ENCODE measurements at places on chromosomes 2 and 18. TPM values are rescaled to one million over a fixed set of nuclear protein-coding genes. Genes with fewer than 3 reads are reported as not detected.

DNA sequence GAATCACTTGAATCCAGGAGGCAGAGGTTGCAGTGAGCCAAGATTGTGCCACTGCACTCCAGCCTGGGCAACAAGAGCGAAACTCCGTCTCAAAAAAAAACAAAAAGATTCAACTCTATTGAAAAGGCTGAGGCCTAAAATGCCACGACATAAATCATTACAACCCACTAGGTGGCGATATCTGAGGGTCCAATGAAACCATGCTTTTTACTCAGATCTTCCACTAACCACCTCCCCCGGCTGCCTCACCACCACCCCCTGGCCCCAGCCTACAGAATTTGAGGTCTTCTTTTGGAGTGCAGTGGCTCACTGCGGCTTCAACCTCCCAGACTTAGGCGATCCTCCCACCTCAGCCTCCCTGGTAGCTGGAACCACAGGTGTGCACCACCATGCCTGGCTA, 57.5 kb downstream of the AP1S3 start:
- no peaks in the 10 kb centered on the region for H3K36me3 ChIP-seq
- no peak overlapping the region for H3K4me3 ChIP-seq
- DNase-seq: no peak
- peaks cover 3% of the 10 kb centered on the region for H3K27me3 ChIP-seq

DNA sequence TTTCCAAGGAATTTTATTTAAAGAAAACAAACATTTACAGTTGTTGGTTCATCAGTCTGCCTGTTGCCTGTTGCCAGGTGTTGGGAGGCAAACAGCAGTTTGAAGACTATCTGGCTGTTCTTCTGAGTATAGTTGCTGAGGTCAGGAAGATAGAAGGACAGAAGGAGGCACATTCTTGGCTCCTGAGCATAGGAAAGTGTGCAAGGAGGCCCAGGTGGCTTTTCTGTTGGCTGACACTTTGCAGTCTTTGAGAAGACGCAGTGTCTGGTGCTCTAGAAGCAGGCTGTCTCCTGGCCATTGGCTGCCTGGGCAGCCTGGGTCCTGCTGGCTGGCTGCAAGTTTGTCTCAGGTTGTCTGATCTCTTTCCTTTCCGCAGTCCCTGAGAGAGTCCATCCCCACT, 36.4 kb downstream of the TMEM17 start:
- H3K4me3 ChIP-seq: no peak overlapping the region
- no peaks in the 10 kb centered on the region for H3K36me3 ChIP-seq
- H3K27ac ChIP-seq: no peak overlapping the region
- no peak for DNase-seq
- no peaks in the 10 kb centered on the region for H3K4me1 ChIP-seq

- no peaks in the 10 kb centered on the region for H3K4me1 ChIP-seq
- no peak for DNase-seq
Measured at GRCh38 chr2:224220586-224221255, 181.2 kb downstream of the FAM124B start.

DNA sequence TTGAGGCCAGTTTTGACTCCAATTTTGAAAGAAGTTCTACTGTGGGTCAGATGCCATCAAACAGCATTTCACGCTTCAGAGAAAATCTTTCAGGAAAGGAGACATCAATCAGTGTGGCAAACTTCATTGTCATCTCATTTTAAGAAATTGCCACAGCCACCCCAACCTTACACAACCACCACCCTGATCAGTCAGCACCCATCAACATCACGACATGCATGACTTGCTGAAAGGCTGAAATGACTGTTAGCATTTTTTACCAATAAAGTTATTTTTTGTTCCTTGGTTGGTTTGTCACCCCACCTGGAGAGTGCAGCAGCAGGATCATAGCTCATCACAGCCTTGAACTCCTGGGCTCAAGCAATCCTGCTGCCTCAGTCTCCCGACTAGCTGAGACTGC, 10.4 kb downstream of the DNAJC10 start:
- H3K4me3 ChIP-seq: no peak overlapping the region
- no peaks in the 10 kb centered on the region for H3K4me1 ChIP-seq
- H3K27ac ChIP-seq: no peak overlapping the region
- H3K27me3 ChIP-seq: no peaks in the 10 kb centered on the region

GRCh38 chr2:85706599-85707296, 12.6 kb downstream of the GNLY start:
- H3K27me3 ChIP-seq: no peaks in the 10 kb centered on the region
- H3K36me3 ChIP-seq: no peaks in the 10 kb centered on the region
- H3K4me3 ChIP-seq: no peak overlapping the region
- no peaks in the 10 kb centered on the region for H3K4me1 ChIP-seq
- no peak overlapping the region for H3K27ac ChIP-seq
- no peak for DNase-seq

- H3K27ac ChIP-seq: no peak overlapping the region
- no peak overlapping the region for H3K4me3 ChIP-seq
- peaks cover 4% of the 10 kb centered on the region for H3K27me3 ChIP-seq
- H3K4me1 ChIP-seq: no peaks in the 10 kb centered on the region
- DNase-seq: no peak
Measured at GRCh38 chr2:85680707-85681371, 12.8 kb upstream of the SFTPB start.

- H3K27me3 ChIP-seq: peaks cover 3% of the 10 kb centered on the region
- no peak overlapping the region for H3K4me3 ChIP-seq
- no peaks in the 10 kb centered on the region for H3K36me3 ChIP-seq
Measured at GRCh38 chr2:74587664-74588277, 33.3 kb downstream of the DOK1 start.

- H3K36me3 ChIP-seq: peaks cover 15% of the 10 kb centered on the region
- peaks cover 15% of the 10 kb centered on the region for H3K4me1 ChIP-seq
- H3K27me3 ChIP-seq: peaks cover 8% of the 10 kb centered on the region
- no peak for DNase-seq
- no peak overlapping the region for H3K27ac ChIP-seq
Measured at GRCh38 chr18:9838144-9838877, 47.5 kb upstream of the TXNDC2 start.

DNA sequence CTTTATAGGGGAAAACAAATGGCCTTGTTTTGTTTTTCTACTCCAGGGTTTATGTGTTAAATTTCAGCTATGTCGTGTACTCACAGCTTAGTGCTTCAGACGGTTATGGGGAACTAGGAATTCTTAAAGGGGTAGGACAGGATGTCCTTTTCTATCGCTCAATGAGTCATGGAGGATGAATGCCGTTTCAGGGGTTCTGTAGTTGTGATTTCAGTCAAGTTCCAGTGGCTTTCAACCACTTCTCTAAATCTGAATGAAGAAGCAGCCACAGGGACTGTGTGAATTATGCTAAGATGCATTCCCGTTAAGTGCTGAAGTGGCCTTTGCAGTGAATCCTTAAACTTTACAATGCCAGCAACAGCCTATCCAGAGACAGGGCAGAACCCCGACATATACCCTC, 1231.7 kb upstream of the ZEB2 start:
- no peaks in the 10 kb centered on the region for H3K27me3 ChIP-seq
- H3K27ac ChIP-seq: no peak overlapping the region
- H3K4me1 ChIP-seq: peaks cover 14% of the 10 kb centered on the region
- DNase-seq: no peak
- H3K4me3 ChIP-seq: no peak overlapping the region

- DNase-seq: no peak
- no peak overlapping the region for H3K4me3 ChIP-seq
- no peak overlapping the region for H3K27ac ChIP-seq
- H3K27me3 ChIP-seq: no peaks in the 10 kb centered on the region
Measured at GRCh38 chr2:162245781-162246180, 2.5 kb upstream of the FAP start.

GRCh38 chr2:1509271-1510065, 96.2 kb downstream of the TPO start:
- H3K4me1 ChIP-seq: peaks cover 1% of the 10 kb centered on the region
- H3K27me3 ChIP-seq: peaks cover 2% of the 10 kb centered on the region
- no peak for DNase-seq
- H3K4me3 ChIP-seq: no peak overlapping the region
- no peak overlapping the region for H3K27ac ChIP-seq

DNA sequence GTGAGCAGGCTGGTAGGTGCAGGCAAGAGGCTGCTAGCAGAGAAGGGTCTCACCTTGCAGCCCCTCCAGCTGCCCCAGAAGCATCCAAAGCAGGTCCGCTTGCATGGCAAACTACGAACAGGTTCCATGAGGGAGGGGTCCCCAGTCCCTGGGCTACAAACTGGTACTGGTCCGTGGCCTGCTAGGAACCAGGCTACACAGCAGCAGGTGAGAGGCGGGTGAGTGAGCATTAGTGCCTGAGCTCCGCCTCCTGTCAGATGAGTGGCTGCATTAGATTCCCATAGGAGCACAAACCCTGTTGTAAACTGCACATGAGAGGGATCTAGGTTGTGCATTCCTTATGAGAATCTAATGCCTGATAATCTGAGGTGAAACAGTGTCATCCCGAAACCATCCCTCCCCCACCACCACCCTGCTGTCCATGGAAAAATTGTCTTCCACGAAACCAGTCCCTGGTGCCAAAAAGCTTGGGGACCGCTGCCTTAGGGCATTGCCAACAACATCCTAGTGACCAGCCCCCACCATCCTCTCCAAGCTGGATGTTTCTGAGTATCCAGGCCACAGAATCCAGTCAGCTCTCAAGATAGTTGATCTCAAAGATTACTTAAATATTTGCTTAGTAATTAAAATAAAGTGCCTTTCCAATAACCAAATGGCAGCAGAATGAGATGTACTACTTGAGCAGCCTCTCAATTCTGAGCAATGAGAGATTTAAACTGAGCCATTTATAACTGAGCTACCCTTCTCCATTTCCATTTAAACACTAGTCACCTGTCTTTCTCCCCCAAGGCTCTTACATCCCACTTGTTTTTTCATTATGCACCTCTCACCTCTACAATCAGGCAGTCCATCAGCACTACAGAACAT, 32.4 kb downstream of the LRP2 start:
- no peak for DNase-seq
- no peaks in the 10 kb centered on the region for H3K4me1 ChIP-seq
- H3K27ac ChIP-seq: no peak overlapping the region
- H3K4me3 ChIP-seq: no peak overlapping the region
- no peaks in the 10 kb centered on the region for H3K27me3 ChIP-seq
- no peaks in the 10 kb centered on the region for H3K36me3 ChIP-seq

DNA sequence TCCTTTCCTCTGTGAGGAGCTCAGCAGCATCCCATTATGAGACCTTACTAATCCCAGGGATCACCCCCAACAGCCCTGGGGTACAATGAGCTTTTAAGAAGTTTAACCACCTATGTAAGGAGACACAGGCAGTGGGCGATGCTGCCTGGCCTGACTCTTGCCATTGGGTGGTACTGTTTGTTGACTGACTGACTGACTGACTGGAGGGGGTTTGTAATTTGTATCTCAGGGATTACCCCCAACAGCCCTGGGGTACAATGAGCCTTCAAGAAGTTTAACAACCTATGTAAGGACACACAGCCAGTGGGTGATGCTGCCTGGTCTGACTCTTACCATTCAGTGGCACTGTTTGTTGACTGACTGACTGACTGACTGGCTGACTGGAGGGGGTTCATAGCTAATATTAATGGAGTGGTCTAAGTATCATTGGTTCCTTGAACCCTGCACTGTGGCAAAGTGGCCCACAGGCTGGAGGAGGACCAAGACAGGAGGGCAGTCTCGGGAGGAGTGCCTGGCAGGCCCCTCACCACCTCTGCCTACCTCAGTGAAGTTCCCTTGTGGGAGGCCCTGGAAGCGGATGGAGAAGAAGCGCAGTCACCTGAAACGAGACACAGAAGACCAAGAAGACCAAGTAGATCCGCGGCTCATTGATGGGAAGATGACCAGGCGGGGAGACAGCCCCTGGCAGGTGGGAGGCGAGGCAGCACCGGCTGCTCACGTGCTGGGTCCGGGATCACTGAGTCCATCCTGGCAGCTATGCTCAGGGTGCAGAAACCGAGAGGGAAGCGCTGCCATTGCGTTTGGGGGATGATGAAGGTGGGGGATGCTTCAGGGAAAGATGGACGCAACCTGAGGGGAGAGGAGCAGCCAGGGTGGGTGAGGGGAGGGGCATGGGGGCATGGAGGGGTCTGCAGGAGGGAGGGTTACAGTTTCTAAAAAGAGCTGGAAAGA, 7.6 kb downstream of the PROC start:
- H3K4me3 ChIP-seq: no peak overlapping the region
- no peak overlapping the region for H3K27ac ChIP-seq
- H3K36me3 ChIP-seq: peaks cover 4% of the 10 kb centered on the region
- H3K4me1 ChIP-seq: no peaks in the 10 kb centered on the region

GRCh38 chr2:215320679-215321078, 8.8 kb downstream of the ATIC start:
- no peaks in the 10 kb centered on the region for H3K4me1 ChIP-seq
- H3K27ac ChIP-seq: no peak overlapping the region
- H3K36me3 ChIP-seq: peaks cover 10% of the 10 kb centered on the region
- H3K4me3 ChIP-seq: no peak overlapping the region

GRCh38 chr18:59189008-59189407, 30.9 kb upstream of the GRP start:
- no peak overlapping the region for H3K27ac ChIP-seq
- no peaks in the 10 kb centered on the region for H3K4me1 ChIP-seq
- H3K4me3 ChIP-seq: no peak overlapping the region
- H3K27me3 ChIP-seq: peaks cover 1% of the 10 kb centered on the region
- no peak for DNase-seq

- no peaks in the 10 kb centered on the region for H3K27me3 ChIP-seq
- no peak for DNase-seq
- H3K27ac ChIP-seq: no peak overlapping the region
- no peaks in the 10 kb centered on the region for H3K4me1 ChIP-seq
Measured at GRCh38 chr2:210112871-210113270, 58.3 kb downstream of the KANSL1L start.

- no peaks in the 10 kb centered on the region for H3K27me3 ChIP-seq
- no peak for DNase-seq
- H3K4me1 ChIP-seq: peaks cover 3% of the 10 kb centered on the region
- H3K4me3 ChIP-seq: no peak overlapping the region
Measured at GRCh38 chr2:226631187-226631586, 168.4 kb downstream of the IRS1 start.

GRCh38 chr2:129653246-129653645, 326.2 kb upstream of the RAB6C start:
- DNase-seq: no peak
- no peaks in the 10 kb centered on the region for H3K36me3 ChIP-seq
- no peaks in the 10 kb centered on the region for H3K4me1 ChIP-seq

DNA sequence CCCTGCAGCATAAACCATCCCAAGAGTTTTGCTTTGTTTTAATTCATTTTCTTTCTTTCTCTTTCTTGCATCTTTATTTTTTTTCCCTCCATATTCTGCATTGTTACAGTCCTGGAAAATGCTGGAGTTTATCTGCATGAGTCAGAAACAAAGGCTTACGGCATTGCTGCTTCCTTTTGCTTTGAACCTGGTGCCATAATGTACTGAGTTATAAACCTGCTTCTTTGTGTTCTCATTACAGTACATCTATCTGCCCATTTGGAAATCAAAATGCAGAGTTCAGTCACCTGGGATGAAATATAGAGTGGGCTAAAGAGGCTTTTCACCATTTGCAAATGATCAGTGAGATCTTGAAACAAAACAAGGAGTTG, 1009.2 kb upstream of the FANCL start:
- peaks cover 12% of the 10 kb centered on the region for H3K4me1 ChIP-seq
- no peak for DNase-seq
- H3K27me3 ChIP-seq: no peaks in the 10 kb centered on the region
- no peak overlapping the region for H3K4me3 ChIP-seq
- H3K36me3 ChIP-seq: no peaks in the 10 kb centered on the region

GRCh38 chr2:149732730-149733290, 145.2 kb upstream of the MMADHC start:
- H3K4me1 ChIP-seq: no peaks in the 10 kb centered on the region
- H3K27me3 ChIP-seq: no peaks in the 10 kb centered on the region
- DNase-seq: no peak

The NTSR2 gene
- not detected for total RNA-seq

The IL36RN gene
- total RNA-seq: not detected

The KCNG2 gene
- total RNA-seq: 1.6 TPM

The CAMKMT gene
- 9.6 TPM for total RNA-seq

The BUB1 gene
- total RNA-seq: 10.0 TPM

The CRYBA2 gene
- total RNA-seq: 0.49 TPM

The FMNL2 gene
- 166 TPM for total RNA-seq

The CFAP65 gene
- 1.1 TPM for total RNA-seq

The MTLN gene
- total RNA-seq: 16.8 TPM

The SPATA3 gene
- total RNA-seq: not detected

The BOLL gene
- total RNA-seq: not detected

The ERBB4 gene
- 1.8 TPM for total RNA-seq

Measured in glutamatergic neuron (in vitro differentiated cells).